ENCODE measurements at places on chromosomes 2 and 18. TPM values are rescaled to one million over a fixed set of nuclear protein-coding genes. Genes with fewer than 3 reads are reported as not detected.

The LRP2 gene
- total RNA-seq: not detected

The ASXL3 gene
- 0.66 TPM for total RNA-seq

The KIAA2012 gene
- 0.17 TPM for total RNA-seq

The ICA1L gene
- 7.1 TPM for total RNA-seq

The GCG gene
- total RNA-seq: not detected

The MRPL53 gene
- total RNA-seq: 48.0 TPM

The RTP5 gene
- total RNA-seq: not detected

The STK36 gene
- total RNA-seq: 37.2 TPM

Data from smooth muscle cell of trachea (primary cell).